ENCODE measurements at places on chromosomes 7 and 10.

GRCh38 chr7:131306777-131307176 lies 20.9 kb upstream of the MKLN1 start:
- DNase-seq: no peak

GRCh38 chr7:26447116-26447515 lies 155.5 kb downstream of the SNX10 start:
- DNase-seq: no peak

GRCh38 chr10:9302140-9302746 lies 1247.8 kb downstream of the GATA3 start:
- no peak for DNase-seq

DNA sequence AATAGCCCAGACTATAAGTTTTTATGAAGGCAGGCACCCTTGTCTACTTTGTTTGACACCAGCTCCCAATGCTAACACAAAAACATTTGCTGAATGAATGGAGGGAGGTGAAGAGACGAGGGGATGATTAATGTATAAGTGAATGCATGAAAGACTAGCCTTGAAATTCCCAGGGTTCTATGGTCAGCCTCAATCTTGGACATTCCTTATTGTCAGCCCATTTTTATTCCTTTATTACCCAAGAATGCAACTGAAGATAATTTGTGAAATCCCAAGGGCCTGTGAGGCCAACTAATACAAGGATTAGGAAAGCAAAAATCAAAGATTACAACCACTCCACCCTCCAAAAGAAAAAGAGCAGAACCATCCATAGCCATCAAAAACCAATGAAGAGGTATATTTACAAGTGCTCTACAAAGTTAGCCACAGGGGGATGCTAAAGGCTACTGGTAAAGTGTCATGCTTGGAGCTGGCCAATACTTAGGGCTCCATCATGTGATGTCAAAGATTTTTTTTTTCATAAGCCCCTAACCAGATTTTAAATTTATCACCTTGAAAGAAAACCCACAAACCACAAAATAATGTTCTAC lies 40.0 kb upstream of the ASAH2 start:
- DNase-seq: no peak

GRCh38 chr7:48617993-48618392 lies 306.4 kb upstream of the CDC14C start:
- DNase-seq: no peak

DNA sequence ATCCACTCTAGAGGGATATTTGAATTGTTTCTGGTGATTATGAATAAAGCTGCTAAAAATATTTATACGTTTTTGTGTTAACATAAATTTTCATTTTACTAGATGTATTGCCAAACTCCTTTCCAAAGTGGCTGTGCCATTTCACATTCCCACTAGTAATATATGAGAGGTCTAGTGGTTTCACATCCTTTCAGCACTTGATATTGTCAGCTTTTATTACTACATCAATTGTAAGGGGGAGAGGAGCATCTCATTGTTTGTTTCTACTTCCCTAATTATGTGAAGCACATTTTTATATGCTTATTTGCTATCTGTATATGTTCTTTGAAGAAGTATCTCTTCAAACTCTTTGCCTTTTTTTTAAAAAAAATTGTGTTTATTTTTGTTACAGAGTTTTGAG lies 184.5 kb downstream of the ADK start:
- DNase-seq: no peak

- DNase-seq: no peak
These were observed 282.3 kb downstream of the TFEC start for GRCh38 chr7:115748123-115748738.

- no peak for DNase-seq
These were observed 278.8 kb downstream of the CACNA2D1 start for GRCh38 chr7:82164813-82165212.

- no peak for DNase-seq
These were observed 1.9 kb downstream of the VWC2 start for GRCh38 chr7:49775065-49775948.

GRCh38 chr7:77537136-77537777 lies at the start of gene PTPN12:
Gene PTPN12 (plus strand): TSS chr7:77537295. CDS start chr7:77537547, 252 bp downstream.
- DNase-seq: peak; percentile 87

DNA sequence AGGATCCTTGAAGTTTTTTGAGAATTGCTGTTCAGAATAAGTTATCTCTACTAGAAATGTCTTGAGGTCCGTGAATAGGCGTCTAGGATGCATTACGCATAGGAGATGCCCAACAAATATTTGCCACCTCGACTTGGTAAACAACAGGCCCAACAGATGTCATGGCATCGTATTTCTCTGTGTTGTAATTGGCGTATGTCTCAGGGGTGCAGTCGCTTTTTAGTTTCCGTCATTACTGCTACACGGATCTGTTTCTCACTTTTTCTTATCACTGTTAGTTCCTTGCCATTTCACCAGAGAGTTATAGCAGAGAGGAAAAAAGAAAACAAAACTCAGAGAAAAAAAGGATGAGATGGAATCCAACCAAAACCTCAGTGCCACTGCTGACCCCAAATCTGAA lies 73.0 kb upstream of the SFMBT2 start:
- DNase-seq: no peak

GRCh38 chr10:52400562-52400961 lies 86.5 kb downstream of the DKK1 start:
- DNase-seq: no peak

- DNase-seq: no peak
These were observed 22.9 kb downstream of the CDK6 start for GRCh38 chr7:92813390-92814024.

DNA sequence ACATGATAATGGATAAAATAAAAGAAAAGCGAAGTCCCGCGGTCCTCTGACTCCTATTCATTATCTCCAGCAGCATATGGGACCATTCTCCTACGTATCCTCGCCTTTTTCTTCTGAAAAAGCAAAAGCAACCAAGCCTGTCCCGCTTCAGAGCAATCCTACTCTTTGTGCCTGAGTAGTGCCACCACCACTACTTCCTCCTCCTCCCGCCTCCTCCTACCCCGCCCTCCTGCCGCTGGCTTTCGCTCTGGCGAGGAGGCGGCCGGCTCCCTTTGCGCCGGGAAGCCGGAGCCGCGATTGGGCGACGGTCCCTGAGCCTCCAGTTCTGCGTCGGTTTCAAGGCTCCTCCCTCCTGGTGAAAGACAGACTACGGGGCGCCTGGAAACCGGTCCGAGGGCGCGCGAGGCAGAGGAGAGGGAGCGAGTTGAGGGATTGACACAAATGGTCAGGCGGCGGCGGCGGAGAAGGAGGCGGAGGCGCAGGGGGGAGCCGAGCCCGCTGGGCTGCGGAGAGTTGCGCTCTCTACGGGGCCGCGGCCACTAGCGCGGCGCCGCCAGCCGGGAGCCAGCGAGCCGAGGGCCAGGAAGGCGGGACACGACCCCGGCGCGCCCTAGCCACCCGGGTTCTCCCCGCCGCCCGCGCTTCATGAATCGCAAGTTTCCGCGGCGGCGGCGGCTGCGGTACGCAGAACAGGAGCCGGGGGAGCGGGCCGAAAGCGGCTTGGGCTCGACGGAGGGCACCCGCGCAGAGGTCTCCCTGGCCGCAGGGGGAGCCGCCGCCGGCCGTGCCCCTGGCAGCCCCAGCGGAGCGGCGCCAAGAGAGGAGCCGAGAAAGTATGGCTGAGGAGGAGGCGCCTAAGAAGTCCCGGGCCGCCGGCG lies at the start of gene FZD1:
TSS of gene FZD1 (plus strand) at position 388 of the 878 bp plus-strand sequence. CDS start at position 836, 448 bp downstream.
- DNase-seq: no peak

DNA sequence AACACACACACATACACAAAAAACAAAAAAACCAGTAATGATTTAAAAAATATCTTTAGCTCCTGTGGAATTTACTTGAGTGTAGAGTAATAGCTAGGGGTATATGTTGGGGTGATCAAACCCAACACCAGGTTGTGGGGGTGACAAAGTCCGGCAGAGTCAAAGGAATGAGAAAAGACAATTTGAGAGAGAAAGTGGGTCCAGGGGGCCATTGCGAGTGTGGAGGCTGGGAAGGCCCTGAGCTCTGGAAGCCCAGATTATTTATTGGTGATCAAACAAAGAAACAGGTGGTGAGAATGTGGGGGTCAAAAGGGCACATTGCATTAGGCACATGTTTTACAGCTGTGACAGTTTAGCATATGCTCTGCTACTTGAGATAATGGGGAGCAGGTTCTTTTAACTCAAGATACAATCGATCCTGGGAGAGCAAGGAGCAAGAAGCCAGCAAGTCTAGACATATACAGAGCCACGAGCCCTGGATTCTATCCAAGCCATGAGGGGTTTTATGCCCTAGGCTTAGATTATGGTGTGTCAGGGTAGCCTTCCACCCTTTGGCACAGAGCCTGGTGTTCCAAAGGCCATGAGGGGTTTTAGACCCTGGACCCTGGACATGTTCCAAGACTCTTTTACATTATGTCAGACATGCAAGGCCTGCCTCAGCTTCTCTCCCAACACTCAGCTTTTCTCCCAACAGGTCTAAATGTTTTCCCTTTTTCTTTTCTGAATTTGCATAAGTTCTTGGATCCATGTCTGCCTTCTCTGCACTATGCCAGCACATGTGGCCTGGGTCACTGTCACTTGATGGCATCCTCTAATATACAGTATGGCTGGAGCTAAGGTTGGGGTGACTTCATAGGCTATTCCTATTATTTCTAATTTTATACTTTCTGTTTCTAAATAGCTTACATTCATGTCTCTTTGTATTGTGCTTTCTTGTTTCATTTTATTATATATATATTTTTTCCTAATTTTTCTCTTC lies 48.6 kb upstream of the MKI67 start:
- no peak for DNase-seq

- DNase-seq: no peak
These were observed 16.5 kb downstream of the GPR158 start for GRCh38 chr10:25191162-25191895.

- DNase-seq: no peak
These were observed 29.4 kb upstream of the SGMS1 start for GRCh38 chr10:50653142-50653541.

DNA sequence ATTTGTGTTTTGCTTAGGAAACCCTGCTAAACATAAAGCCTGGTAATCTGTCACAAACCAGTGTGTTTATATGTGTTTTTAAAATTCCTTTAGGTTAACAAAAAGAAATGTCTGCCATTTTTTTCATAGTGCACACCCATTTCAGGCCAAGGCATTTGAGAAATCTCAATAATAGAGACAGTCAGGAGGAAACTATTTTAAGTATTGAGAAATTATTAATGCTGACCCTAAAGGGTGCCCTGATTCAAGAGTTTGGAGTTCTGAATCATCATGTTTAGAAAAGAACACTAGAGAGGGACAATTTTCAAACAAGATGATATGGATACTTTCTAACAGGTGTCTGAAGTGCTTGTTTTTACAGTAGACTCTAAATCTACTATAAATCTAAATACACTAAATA lies 28.7 kb downstream of the MALRD1 start:
- no peak for DNase-seq

DNA sequence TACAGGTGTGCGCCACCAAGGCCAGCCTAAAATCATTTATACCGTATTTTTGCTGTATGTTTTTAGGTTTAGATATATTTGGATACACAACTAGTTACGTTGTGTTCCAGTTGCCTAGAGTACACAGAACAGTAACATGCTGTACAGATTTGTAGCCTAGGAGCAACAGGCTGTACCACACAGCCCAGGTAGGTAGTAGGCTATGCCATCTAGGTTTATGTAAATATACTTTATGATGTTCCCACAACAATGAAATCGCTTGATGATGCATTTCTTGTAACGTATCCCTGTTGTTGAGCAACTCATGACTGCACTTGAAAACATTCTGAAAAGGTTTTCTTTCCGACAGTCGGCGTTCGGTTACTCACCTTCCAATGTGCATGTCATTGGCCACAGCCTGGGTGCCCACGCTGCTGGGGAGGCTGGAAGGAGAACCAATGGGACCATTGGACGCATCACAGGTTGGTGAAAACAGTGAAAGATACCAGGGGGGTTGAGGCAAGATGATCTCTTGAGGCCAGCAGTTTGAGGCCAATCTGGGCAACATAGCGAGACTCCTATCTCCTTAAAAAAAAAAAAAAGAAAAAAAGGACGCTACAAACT lies 7.7 kb downstream of the PNLIP start:
- DNase-seq: no peak

DNA sequence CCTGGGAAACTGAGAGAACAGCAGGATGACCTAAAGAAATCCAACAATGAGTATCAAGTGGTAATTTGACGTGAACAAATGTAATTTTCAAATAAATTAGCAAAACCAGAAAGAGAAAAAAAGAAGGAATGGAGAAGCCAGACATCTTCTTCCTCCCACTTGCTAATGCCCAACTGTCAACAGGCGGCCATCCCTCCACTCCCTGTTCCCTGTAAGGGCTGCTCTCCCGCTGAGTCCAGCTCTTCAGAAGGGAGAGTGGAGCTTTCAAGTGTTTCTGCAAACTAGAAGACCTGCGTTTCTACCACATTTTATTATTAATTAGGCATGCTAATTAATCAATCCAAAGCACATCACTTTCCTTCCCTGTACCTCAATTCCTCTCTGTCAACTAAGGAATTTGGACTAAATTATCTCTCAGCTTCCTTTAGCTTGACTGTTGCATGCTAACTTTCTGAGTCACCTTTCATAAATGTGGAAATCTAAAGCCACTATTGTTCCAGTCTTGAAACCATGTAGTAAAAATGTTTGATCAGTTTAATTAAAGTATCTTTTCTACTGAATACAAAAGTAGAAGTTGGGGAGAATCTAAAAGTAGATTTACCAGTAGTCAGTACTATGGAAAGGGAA lies 48.4 kb upstream of the CUL1 start:
- no peak for DNase-seq

DNA sequence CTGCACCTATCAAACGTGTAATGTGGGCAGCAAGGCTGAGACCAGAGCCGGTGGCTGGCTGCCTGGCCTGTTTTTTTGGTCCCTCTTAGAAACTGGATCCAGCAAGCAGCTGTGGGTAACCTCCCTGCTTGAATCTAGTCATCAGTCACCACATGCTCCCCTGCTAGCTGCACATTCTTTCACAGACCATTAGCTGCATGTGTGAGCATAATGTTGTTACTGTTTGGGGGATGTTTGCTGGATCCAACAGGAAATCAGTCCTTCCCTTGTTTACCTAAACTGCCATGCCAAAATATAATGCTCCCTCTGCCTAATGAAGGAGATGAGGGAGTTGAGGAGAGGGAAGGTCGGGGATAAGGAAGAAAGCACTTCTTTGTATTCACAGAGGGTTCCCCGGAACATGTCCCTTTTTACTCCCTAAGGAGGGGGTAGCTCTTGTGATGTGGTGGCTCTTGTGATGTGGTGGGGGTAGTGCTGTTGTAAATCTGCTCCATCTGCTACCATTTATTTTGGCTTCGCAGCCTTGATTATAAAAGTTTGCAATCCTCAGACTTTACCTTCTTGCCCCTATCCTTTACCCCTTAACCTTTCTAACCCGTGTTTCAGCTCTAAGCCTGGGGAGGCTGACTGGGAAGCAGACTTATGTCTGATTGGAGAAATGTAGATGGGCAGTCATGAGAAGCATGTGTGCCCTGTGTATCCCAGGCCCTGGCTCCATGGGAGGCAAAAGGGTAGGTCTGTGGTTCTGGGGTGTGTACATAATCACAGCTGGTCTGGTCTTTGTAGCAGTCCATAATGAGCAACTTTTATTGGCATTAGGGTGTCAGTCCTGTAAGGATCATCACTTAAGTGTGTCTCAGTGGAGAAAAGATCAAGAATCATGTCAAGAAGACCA lies 20.8 kb downstream of the LOXL4 start:
- no peak for DNase-seq

GRCh38 chr7:128783143-128783861 lies 7.7 kb upstream of the OPN1SW start:
- DNase-seq: no peak

- no peak for DNase-seq
These were observed 60.0 kb downstream of the PIK3AP1 start for GRCh38 chr10:96660297-96660696.

Data from activated gamma-delta T cell (primary cell).